ENCODE measurements at places on chromosomes 12 and 14.

- no peak for DNase-seq
Measured at GRCh38 chr12:104083769-104084475, 19.6 kb downstream of the HCFC2 start.

- no peak for DNase-seq
Measured at GRCh38 chr12:71354871-71355270, 84.7 kb upstream of the LGR5 start.

- no peak for DNase-seq
Measured at GRCh38 chr12:30932881-30933280, 6.3 kb downstream of the TSPAN11 start.

- no peak for DNase-seq
Measured at GRCh38 chr12:3336606-3337311, 154.2 kb upstream of the PRMT8 start.

- no peak for DNase-seq
Measured at GRCh38 chr14:65975865-65976264, 510.3 kb upstream of the CCDC196 start.

DNA sequence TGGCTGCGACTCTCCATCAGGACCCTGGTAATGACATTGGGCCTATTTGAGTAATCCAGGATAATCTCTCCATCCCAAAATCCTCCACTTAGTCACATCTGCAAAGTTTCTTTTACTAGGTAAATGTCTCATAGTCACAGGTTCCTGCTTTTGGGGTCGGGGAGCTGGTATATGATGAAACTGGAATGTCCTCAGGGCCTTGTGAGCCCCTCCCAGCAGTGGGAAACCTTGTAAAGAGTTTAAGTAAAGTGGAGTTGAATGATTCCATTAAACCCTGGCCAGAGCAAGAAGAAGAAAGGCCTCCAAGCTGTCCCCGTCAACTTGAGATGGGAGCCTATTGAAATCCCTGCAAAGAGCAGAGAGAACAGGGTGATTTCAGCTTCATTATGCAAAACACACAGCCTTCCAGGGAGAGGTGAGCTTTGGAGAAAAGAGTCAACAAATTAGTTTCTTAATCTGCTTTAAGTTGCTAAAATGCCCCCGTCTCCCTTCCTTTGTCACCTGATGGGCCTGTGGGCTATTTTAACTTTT lies 12.6 kb downstream of the WSCD2 start:
- no peak for DNase-seq

GRCh38 chr12:75560167-75560566 lies 48.8 kb upstream of the KRR1 start:
- no peak for DNase-seq

GRCh38 chr14:38901791-38902190 lies 201.2 kb downstream of the SEC23A start:
- DNase-seq: no peak

DNA sequence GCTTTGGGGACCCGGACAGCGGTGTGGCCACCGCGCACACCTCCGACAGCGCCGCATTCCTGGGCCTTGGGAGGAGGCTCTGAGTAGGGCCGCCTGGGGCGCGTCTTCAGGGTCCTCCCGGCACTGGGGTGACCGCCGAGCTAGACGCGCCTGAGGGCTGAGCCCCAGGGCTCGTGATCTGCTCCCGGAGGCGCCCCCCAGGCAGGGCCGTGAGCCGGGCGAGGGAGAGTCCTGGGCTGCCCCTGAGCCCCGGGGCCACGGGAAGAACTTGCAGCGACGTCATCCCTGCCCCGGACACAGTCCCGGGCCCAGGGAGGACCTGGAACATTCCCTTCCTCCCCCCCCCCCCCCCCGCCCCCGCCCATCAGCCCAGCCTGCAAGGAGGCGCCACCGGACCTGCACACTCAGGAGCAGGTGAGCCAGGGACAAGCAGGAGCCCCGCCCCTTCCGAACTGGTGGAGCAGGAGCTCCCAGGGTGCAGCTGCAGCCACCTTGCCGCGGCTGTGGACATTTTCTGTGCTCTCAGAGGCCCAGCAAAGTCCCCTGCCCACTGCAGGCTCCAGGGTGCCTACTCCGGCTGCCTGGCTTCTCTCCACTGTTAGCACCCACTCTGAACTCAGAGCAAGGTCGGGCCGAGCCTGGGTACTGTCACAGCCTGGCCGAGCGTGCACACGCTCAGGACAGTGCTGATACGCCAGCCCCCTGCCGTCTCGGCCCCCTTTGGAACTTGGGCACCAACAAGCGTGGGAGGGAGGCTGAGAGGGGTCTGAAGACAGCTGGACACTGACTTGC lies 50.7 kb downstream of the A2M start:
- DNase-seq: no peak

GRCh38 chr12:125267114-125267513 lies 201.9 kb downstream of the AACS start:
- DNase-seq: no peak

DNA sequence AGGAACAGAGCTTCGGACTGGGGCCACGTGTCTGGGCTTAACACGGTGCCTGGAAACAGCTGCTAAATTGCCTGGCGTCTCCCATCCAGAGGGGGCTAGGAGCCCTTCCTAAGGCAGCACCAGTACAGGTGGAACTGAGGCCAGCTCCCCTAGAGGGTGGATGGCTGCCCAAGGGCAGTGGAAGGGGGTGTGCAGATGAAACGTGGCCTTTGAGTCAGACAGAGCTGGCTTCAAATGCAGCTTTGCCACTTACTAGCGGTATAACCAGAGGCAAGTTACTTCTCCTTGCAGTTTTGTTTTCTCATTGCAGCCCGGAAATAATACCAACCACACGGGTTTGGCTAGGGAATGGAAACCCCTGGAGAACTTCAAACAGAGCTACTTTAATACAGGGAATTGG lies 59.3 kb upstream of the SLC24A4 start:
- no peak for DNase-seq

- DNase-seq: no peak
Measured at GRCh38 chr12:108814462-108815211, 42.7 kb downstream of the SSH1 start.

- DNase-seq: no peak
Measured at GRCh38 chr12:88895634-88896033, 315.4 kb upstream of the KITLG start.

GRCh38 chr14:33714527-33715226 lies 236.2 kb downstream of the EGLN3 start:
- no peak for DNase-seq

GRCh38 chr12:106999446-106999845 lies 12.5 kb upstream of the MTERF2 start:
- DNase-seq: no peak

DNA sequence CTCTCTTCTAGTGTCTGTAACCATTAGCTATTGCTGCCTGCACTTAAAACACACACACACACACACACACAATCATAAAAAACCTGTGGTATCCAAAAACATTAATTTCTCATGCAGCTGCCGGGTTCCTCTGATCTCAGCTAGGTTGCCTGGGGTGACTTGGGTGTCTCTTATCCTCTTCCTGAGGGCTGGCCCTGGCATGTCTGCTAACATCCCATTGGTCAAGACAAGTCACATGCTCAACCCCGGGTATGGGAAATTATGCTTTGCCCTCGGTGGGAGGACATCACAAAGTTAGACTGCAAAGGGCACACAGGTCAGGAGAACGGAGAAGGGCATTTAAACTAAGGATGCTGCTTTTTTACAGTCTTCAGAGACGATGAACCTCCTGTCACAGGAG lies 55.7 kb downstream of the TRPV4 start:
- DNase-seq: peak; percentile 46

DNA sequence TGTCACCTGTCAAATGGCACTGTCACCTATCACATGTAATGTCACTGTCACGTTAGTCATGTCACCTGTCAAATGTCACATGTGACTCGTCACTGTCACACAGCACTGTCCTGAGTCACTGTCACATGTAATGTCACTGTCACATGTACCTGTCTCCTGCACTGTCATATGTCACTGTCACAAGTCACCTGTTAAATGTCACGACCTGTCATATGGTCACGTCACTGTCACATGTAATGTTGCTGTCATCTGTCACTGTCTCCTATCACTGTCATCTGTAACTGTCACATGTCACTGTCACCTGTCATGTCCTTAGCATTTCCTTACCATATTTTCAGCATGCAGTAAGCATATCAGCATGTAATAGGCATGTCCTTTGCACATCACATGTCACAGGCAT lies 27.1 kb upstream of the TESC start:
- DNase-seq: no peak
